Activated CD4-positive, alpha-beta T cell treated with anti-CD3 and anti-CD28 coated beads, Interleukin-2, amount 50 U/mL, for 1 hour (primary cell): ENCODE measurements at places on chromosomes 1 and 21.
A peak's percentile ranks its signal among the peaks of the same experiment; 100 is the strongest.

GRCh38 chr1:70910013-70910412, 137.6 kb downstream of the PTGER3 start:
- DNase-seq: no peak

DNA sequence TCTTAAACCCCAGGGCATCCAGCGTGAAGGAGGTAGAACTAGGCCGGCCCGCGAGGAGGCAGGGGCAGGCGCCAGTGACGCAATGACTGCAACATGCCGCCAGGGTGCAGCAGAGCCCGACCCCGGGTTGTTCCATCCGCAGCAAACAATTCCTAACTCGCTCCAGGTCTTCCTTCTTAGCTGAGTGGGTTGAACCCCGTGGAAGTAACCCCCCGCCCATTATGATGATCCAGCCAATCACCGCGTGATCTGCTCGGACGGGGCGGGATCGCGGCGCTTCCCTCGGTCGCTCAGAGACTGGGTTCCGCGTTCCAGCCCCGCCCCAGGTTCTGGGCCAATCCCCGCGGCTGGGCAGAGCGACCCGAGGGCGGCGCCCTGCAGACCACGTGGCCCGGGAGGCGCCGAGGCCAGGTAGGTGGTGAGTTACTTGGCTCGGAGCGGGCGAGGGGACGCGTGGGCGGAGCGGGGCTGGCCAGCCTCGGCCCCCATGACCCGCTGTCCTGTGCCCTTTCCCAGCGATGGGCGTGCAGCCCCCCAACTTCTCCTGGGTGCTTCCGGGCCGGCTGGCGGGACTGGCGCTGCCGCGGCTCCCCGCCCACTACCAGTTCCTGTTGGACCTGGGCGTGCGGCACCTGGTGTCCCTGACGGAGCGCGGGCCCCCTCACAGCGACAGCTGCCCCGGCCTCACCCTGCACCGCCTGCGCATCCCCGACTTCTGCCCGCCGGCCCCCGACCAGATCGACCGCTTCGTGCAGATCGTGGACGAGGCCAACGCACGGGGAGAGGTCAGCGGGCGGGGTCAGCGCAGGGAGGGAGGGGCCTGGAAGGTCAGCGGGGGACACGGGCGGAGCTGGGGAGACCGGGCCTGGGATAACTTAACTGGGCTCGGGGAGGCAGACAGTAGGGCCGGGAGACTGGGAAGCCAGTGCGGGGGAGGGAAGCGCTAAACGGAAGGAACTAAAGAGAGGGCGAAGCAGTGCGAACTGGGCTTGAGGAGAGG, at the start of gene DUSP23:
TSS of gene DUSP23 (plus strand) at position 380 of the 1,000 bp plus-strand sequence. CDS start at position 519, 139 bp downstream.
- peak; percentile 96 for DNase-seq

GRCh38 chr1:164891615-164892014, 332.6 kb downstream of the PBX1 start:
- no peak for DNase-seq

DNA sequence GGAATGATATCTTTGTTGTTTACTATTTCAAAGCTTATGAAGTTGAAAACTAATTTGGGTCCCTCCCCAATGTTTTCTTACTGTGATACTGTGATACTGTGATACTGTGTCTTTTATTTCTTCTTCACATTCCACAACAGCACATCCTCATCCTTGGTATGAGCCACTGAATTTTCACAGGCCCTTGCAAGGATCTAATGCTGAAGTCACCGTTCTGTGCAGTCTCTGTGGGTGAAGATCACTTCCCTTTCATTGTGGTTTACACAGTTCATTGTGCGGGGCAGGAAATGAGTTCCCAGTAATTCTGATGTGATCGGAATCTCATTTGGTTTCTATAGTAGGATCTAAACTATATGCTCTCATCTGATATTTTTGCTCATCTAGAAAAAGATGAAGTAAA, 32.1 kb upstream of the PAXBP1 start:
- DNase-seq: no peak
